ENCODE measurements at places on chromosomes 12 and 14.

GRCh38 chr12:69240631-69240995 lies 1.2 kb downstream of the CPSF6 start:
- no peak for DNase-seq

GRCh38 chr12:89236748-89237383 lies 115.4 kb downstream of the DUSP6 start:
- peak; percentile 72 for DNase-seq

DNA sequence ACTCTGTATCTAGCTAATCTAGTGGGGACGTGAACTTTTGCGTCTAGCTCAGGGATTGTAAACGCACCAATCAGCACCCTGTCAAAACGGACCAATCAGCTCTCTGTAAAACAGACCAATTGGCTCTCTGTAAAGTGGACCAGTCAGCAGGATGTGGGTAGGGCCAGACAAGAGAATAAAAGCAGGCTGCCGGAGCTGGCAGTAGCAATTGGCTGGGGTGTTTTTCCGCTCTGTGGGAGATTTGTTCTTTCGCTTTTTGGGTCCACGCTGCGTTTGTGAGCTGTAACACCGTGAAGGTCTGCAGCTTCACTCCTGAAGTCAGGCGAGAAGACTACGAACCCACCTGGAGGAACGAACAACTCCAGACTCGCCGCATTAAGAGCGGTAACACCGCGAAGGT lies 76.5 kb downstream of the SPRING1 start:
- DNase-seq: no peak

- DNase-seq: no peak
These were observed 135.1 kb upstream of the PDZRN4 start for GRCh38 chr12:41053046-41053445.

GRCh38 chr12:1595690-1596347 lies 1.4 kb upstream of the FBXL14 start:
- DNase-seq: no peak

GRCh38 chr12:55748230-55748993 lies 5.5 kb downstream of the GDF11 start:
- DNase-seq: no peak

- no peak for DNase-seq
These were observed 32.2 kb downstream of the SH2B3 start for GRCh38 chr12:111437816-111438454.

DNA sequence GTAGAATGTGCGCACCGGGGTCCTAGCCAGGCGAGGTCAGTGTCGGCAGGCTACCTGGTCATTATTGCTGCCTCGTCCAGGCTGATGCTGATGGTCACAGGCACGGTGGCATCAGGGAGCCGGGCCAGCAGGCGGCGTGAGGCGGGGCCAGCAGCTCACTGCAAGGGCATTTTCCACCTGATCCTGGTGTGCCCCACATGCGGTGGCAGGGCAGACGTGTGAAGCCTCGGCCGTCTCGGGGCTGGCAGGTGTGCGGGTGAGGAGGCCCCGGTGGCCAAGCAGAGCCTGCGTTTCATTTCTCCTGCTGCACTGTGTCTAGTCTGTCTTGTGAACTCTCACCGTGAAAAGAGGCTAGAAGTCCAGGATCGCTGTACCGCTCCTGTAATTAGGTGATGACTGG lies 12.0 kb upstream of the AMN start:
- no peak for DNase-seq

GRCh38 chr14:23056956-23057756 lies at the start of gene CDH24:
Gene CDH24, minus strand, starts transcription at chr14:23057520. Its CDS starts 1,787 bp downstream, at chr14:23055733.
- no peak for DNase-seq

DNA sequence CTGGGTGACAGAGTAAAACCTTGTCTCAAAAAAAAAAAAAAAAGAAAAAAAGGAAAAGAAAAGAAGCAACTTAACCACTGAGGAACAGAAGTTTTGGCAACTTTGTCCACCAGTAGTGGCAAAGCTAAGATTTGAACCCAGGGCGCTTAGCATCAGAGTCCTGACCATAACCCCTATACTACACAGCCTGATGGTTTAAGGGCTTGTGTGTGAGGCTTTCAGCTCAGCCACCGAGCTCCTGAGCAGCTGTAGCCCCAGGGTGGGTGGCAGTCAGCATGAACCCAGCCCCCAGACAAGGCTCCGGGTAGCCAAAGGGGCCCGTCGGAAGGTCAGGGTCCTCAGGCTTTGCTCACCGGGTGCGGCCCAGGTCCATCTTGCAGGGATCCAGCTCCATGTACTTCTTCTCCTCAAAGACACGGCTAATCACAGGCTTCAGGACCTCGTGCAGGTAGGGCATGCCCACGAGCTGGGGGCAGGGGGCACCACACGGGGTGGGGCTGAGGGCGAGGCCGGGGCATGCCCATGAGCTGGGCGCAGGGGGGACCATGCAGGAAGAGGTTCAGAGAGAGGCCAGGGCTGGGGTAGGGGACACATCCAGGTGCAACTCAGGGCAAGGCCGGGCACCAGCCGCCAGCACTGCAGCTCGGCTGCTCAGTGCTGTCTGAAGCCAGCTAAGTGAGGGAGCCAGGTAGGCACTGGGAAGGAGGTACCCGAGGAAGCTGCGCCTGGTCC lies 20.9 kb downstream of the RASAL1 start:
- DNase-seq: no peak

- no peak for DNase-seq
These were observed 136.7 kb upstream of the EGLN3 start for GRCh38 chr14:34087571-34087970.

DNA sequence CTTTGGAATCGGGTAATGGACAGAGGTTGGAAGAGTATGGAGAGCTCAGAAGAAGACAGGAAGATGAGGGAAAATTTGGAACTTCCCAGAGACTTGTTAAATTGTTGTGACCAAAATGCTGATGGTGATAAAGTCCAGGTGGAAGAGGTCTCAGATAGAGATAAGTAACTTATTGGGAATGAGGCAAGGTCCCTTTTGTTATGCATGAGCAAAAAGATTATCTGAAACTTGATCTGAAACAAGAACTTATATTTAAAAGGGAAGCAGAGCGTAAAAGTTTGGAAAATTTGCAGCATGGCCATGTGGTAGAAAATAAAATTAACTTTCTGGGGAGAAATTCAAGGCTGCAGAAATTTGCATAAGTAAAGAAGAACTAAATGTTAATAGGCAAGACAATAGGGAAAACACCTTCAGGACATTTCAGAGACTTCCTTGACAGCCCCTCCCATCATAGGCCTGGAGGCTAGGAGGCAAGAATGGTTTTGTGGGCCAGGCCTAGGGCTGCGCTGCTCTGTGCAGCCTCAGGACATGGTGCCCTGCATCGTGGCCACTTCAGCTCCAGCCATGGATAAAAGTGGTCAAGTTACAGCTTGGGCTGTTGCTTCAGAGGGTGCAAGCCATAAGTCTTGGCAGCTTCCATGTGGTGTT lies 425.7 kb upstream of the PRICKLE1 start:
- DNase-seq: no peak

GRCh38 chr12:109085590-109085989 lies 7.7 kb downstream of the ALKBH2 start:
- no peak for DNase-seq

DNA sequence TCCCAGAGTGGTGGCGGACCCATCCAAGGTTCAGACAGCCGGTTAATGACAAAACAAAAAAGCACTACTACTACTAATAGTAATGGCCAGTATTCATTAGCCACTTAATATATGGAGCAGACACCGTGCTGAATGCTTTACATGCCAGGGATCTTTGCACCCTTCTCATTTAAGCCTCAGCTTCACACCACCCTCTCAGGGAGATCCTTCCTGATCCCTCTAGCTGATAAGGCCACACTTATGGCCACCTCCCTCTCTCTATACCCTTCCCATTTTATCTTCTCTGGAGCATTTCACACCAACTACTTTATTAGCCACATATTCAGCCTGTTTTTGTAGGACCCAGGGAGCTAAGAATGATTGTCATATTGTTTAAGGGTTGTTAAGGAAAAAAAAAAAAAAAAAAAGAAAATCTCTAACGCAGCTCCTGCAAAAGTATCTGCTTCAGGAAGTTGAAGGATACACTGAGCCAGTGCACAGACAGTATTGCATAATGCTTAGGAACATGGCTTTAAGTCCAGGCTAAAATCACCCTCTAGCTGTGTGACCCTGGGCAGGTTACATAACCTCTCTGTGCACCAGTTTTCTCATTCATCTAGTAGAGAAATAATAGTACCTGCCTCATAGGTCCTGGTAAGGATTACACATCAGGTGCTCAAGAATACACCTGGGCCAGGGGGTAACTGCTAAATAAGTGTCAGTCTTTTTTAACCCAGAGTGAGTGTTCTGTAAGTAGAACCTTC lies 29.4 kb downstream of the NUAK1 start:
- no peak for DNase-seq

DNA sequence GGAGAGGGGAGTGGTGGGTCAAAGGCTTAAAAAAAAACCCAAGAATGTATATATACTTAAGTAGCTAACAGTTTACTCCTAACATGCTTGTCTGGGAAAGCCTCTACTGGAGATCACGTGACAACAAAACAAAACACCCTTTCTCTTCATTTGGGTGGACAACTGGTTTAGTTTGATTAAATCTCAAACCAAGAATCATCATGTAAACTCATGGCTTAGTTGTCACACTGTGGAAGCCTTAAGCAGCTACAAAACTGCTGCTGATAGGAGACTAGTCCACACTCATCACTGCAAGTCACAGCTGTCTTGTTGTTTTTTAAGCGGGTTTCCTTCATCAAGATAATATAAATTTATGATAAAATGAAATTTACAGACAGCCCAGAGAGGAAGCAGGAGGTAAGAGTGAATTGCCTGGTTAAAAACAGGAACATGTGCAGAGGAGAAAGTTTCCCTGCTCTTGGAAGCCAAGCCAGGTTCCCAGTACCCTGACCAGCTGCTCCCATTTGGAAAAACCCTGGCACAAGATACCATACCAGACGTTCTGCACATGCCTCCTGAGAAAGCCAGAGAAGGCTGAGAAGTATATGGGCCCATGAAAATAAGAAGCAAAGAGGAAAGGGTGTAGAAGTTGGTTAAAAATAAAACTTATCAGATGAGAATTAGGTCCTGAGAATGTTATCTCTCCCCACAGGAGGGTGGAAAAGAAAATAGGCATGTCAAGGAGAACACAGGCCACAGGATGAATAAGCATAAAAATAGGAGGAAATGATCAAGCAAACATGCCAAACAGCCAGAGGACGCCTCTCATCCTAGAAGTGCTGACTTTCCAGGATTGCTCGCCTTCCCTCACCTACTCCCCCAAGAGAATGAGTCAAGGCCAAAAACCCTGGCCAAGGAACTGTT lies 34.0 kb downstream of the EGLN3 start:
- DNase-seq: peak; percentile 35

- DNase-seq: no peak
These were observed 87.0 kb downstream of the BTG1 start for GRCh38 chr12:92058664-92059063.

- DNase-seq: no peak
These were observed 41.1 kb upstream of the CLMN start for GRCh38 chr14:95360828-95361227.

DNA sequence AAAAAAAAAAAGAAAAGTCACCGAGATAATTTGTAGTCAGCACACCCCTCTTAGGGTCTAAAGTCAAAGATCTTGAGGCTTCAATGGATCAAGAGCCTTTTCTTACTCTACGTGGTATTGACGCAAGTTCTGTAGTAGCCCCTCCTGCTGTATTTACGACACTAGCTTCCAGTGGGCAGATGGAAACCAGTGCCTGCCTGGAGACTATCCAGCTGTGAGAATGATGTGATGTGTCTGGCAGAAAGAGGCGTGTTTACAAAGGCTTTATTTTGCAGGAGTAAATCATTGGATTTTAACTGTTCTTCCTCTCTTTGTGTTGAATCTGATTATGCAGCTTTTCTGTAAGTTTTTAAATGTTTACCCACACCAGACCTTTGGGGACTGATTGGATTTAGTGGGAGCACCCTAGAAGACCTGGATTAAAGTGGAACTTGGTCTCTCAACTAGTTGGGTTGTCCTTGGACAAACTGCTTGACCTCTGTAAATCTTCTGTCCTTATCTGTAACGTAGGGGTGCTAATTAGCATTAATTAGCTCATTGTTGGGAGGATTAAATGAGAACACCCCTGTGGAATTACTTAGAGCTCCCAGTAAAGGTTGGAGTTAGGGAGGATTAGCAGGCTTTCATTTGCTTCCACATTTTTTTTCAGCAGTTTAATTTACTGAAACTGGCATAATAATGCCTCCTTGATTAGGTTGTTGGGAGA lies 72.4 kb downstream of the RASSF3 start:
- DNase-seq: no peak

- DNase-seq: no peak
These were observed 119.6 kb downstream of the LRRIQ1 start for GRCh38 chr12:85155791-85156190.

All from DMS153 (cell line).